ENCODE measurements at places on chromosomes 3 and 15.

- no peak for DNase-seq
Measured at GRCh38 chr15:78617076-78617475, 3.7 kb downstream of the CHRNA3 start.

DNA sequence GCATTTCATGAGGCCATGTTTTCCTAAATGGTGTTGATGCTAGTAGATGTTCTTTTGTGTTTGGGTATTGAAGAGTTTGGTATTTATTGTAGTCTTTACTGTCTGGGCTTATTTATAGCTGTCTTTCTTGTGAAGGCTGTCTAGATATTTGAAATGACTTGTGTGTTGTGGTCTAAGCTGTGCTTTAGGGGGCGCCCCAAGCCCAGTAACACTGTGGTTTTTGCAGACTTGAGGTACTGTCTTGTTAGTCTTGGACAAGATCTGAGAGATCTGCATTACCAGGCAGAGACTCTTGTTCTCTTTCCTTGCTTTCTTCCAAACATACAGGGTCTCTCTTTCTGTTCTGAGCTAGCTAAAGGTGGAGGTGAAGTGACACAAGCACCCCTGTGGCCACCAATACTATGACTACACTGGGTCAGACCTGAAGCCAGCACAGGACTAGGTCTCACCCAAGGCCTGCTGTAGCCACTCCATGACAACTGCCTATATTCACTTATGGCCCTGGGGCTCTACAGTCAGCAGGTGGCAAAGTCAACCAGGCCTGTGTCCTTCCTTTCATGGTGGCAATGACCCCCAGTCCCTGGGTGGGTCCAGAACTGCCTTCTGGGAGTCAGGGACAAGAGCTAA, 152.1 kb upstream of the TBC1D5 start:
- no peak for DNase-seq

- peak; percentile 30 for DNase-seq
Measured at GRCh38 chr15:70584838-70585706, 178.3 kb downstream of the UACA start.

DNA sequence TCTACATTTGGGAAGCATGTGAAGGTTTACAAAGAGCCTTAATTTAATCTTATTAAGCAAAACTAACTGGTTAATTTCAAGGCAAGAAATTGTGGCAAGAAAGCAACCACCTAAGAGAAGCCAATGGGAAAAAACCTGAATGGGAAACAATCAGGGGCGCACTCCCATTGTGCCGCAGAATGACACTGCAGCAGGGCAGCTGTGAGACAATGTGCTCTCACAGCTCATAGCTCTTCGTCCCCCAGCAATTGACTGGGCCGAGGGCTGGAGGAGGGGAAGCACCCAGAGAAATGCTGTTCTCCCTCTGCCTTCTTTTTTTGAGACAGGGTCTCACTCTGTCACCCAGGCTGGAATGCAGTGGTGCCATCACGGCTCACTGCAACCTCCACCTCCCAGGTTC, 93.3 kb upstream of the RAD18 start:
- no peak for DNase-seq
